ENCODE measurements at places on chromosomes 3 and 15.

DNA sequence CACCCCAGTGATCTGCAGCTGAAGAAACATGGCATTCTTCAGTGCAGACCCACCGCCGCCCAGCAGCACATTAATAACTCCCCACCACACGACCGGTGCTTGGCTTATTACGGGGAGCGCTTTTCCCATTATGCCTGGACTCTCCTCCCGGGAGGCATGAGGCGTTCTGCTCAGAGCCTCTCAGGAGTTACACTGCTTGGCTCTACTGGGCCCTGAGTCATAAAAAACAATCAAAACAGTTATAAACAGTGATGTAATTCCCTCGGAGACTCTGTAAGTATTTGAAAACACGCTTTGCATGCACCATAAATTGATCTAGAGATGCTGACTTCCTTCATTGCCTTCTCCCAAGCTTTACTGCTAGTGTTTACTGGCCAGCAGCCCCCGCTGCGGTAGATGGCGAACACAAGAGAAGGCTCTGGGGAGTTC is 77.1 kb upstream of the SNRPA1 start:
- DNase-seq = no peak

DNA sequence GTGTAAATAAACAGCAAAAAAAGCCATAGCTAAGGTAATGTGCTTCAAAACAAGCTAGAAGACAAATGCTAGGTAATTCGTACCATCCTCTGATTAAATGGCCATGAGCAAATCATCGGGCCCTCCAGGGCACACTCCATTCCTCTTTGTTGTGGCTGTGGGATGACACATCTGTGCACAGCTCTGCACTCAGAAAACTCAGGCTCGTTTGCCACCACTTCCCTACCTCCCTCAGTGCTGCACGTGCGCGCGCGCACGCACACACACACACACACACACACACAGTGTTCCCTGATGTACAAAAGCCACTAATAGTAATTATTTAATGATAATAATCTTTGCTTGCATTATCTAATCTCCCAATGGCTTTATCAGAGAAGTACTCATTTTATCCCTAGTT is 336.6 kb downstream of the FEZF2 start:
- no peak for DNase-seq

GRCh38 chr3:180829409-180830405 is 82.8 kb upstream of the FXR1 start:
- DNase-seq = no peak

- DNase-seq = no peak
Observed at GRCh38 chr3:21441821-21442220, 309.2 kb downstream of the ZNF385D start.

DNA sequence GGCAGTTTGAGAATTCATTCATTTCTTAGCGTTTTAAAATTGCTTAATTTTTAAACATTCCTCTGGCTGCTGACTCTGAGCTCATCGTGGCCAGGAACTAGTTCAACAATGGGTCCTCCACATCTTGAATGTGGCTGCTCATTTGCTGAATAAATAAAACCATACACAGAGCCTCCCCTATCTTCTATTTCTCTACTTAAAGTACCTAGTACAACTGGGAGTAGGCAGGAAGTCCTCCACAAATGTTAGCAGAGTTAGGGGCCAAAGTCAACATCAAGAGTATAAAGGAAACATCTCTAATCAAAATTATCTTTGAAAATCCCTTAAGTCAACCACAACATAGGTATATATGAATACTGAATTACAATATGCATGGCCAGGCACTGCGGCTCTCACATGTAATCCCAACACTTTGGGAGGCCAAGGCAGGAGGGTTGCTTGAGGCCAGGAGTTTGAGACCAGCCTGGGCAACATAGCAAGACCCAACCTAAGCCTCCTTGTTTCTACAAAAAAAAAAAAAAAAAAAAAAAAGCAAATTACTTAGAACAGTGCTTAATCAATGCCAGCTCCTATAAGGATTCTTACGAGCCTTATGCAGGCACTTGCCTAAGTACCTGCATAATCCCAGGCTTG is 57.5 kb upstream of the LMOD3 start:
- DNase-seq = no peak

DNA sequence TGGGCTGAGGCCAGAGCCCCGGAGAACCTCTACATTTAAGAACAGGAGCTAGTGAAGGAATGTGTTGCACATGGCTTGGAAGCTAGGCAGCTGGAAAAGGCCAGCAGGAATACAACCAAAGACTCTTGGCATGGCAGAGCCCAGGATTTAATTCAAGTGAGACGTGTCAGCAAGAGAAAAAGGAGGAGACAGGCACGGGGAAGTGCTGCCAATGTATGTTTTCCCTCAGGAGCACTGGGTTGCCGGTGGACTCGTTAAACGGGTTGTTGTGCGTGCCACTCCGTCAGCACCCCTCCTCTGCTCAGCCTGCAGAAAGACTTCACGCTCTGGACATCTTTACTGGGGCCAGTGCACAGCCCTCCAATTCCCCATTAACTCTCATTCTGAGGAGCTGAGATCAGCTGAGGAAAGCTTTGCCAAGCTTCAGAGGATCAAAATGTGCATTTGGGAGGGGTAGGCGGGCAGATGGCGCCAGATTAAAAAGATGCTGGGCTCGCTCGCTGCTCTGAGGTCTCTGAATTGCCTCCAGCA is 103.7 kb downstream of the PDZRN3 start:
- no peak for DNase-seq

- DNase-seq = no peak
Observed at GRCh38 chr3:105195260-105195659, 171.4 kb upstream of the ALCAM start.

DNA sequence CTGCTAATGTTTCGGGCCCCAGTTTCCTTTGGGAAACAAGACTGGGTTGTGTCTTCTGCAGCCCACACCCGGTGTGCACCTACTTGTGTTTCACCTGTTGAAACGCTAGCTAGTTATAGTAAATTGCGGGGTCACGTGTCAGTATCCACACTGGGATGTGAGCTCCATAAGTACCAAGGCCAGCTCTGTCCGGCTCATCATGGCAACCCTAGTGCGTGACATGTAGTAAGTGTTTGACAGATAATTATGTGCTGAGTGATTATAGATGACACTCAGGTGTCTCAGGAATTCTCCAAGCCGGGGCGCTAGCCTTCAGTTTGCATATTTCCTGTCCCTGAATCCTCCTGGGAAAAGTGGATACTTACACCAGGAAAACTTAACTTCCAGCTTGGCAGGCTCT is 12.8 kb downstream of the APOD start:
- no peak for DNase-seq

GRCh38 chr15:55824857-55825613 is 82.1 kb upstream of the PRTG start:
- no peak for DNase-seq

- DNase-seq = no peak
Observed at GRCh38 chr15:38690216-38690615, 125.6 kb upstream of the RASGRP1 start.

DNA sequence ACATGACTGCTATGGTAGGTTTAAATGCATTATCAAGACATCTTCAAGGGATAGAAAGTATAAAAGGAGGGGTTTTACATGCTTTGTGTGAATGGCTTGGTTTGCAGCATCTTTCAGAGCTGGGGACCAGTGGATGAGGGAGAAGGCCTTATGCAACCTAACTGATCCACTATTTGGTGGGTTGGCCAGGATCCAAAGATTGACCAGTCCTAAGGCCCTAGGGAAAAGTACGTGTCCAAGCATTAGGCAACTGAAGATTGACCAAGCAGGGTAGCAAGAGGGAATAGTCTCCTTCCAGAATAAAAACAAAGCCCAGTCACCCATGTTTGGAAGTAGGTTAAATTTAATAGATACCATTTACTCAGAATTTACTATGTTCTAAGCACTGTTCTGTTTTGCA is 509.3 kb downstream of the EPHB1 start:
- DNase-seq = no peak

GRCh38 chr3:62571916-62572315 is 198.6 kb upstream of the FEZF2 start:
- DNase-seq = no peak

DNA sequence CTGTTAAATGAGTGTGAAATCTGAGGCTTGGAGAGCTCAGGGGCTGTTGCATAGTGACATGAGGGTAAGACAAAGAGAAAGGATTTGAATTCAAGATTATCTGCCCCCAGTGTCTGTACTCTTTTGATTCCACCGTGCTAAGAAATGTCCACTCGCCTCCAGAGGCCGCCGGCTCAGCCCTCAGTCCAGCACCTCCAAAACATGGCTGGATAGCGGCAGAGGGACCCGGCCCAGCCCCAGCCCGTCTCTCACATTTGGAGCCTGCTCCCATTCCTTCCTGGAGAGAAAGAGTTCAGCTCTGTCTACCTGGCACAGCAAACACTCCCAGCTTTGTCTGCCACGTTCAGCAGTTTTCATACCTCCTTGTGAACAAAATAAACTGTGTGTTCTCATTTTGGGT is 84.8 kb upstream of the IQSEC1 start:
- DNase-seq = no peak

DNA sequence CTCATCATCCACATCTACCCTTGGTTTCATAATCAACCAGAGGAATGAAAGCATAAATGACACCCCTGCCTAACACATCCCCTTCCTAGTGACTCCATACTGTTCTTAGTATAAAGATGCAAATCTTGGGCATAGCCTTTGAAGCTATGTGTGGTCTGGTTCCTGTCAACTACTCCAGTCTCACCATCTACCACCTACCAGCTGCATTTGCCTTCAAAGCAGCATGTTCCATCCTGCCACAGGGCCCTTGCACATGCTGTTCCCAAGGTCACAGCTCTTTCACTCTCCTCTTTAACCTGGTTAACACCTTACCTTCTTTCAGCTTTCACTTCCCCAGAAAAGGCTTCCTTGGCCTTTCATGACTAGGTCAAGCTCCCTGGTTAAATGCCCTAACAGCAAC is 62.3 kb upstream of the ARHGEF3 start:
- DNase-seq = no peak

- DNase-seq = no peak
Observed at GRCh38 chr3:125200731-125201139, 11.8 kb downstream of the SLC12A8 start.

GRCh38 chr3:102481050-102481449 is 46.2 kb downstream of the ZPLD1 start:
- DNase-seq = no peak

- DNase-seq = peak; percentile 56
Observed at GRCh38 chr3:27632431-27633223, 89.5 kb downstream of the EOMES start.

DNA sequence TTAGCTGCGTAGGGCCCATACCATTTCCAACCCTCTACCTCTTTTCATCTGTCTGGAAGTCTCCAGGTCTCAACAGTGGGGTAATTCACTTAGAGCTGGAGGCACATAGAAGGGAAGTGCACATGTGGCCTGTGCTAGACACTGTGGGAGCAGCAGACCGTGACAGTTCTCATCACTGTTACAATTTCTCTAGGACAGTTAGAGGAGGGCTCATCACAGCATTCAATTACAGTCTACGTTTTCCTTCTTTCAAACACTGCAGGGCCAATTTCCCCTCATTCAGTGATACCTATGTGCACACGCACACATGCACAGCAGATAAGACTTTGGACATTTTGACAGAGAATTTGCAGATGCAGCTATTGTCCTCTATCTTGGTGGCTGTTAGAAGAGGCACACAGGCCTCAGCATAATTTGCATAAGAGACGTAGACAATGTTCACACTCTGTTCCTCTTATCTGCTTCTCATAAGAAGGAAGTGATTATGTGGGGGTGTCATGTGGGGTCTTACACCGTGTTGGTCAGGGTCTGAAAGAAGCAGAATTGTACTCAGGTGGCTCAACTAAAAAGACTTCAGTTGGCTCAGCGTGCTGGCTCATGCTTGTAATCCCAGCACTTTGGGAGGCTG is 12.6 kb upstream of the HRG start:
- no peak for DNase-seq

DNA sequence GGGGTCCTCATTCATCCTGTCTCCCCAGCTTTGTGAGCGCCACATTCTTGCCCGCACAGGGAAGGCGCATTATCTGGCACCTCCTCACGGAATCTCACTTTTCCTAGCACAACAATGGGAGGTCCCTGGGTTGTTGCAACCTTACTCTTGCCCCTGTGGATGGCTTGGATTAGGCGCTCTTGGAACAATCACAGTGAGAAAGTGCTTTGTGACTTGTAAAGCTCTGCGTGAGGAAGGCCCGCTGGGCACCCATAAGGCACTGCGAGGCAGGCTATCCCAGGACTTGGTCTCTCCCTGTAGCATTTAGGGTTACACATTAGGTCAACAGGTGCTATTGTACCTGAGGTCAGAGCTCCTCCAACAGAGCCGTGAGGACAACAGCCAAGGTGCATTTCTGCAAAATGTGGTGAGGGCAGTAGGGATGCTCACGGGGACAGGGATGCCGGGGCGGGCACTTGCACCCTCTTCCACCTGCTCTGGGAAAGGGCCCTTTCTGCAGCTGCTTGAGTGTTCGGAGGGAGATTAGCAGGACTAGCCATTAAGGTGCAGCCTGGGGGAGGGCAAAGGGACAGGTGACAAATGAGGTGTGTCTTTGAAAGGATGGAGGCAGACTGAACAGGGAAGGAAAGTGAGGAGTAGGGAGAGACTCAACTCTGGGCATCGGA is 13.9 kb upstream of the LRRC15 start:
- no peak for DNase-seq

DNA sequence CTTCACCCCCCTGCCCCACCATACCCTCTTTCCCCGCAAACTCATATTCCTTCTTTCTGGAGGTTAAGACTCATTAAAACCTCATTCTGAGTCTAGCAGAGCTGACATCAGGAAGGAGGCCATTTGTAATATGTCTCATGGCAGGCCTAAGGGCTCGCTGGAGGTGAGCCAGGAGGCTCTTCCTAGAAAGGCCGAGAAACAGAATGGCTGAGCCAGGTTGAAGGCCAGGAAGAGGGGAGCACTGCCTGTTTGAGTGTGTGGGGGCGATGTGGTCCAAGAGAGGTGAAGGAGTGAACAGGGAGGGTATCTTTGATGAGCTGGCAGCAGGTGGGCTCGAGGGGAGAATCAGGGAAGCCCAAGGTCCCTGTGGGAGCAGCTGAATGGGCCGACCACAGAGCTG is 317.3 kb downstream of the TLE3 start:
- DNase-seq = no peak

DNA sequence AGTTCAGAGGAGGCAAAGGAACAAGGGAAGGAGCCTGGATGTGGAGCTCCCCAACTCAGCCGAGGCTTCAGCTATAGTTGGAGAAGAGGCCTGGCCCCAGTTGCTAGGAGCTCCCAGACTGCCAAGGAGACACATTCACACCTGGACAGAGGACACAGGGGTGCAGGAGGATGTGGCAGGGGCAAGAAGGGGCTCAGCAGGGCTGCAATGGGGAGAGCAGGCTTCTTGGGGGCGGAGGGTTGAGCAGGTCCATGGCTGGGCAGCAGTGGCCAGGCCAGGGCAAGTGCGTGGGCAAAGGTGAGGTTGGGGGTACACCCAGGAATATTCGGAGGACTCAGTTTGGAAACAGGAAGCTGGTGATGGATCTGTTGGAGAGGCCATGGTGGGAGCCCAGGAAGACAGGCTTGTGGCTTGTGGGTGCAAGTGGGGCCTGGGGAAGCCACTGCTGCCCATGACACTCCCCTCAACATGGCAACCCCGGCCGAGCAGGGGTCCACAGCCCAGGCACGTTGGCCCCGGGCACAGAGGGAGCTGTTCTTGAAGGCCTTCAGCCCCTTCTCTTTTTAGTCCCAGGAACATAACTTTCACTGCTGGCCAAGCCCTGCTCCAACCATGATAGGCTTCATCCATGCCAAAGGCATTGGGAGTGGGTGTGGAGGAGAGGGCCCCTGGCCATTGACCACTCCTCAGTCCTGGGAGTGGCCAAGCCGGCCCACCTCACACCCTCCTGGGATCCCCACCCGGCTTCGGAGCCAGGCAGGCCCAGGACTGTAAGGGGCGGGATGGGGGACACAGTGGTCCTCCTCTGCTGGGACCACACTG is 33.3 kb downstream of the TSPAN3 start:
- DNase-seq = no peak

Data from CD4-positive, alpha-beta T cell treated with Interleukin-10 for 1 hour (primary cell).